Effector memory CD4-positive, alpha-beta T cell (primary cell): ENCODE measurements at places on chromosomes 5 and 9.

DNA sequence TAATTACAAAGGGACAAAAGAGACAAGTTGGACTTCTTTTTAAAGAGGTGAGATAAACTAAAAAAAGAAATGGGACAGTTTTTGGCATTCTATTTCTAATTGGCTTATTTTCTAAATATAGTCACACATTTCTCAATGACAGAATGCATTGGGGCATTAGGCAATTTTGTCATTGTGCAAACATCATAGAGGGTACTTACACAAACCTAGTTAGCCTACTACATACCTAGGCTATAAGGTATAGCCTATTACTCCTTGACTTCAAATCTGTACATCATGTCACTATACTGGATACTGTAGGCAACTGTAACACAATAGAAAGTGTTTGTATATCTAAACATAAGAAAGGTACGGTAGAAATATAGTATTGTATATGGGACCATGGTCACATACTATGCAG lies 56.1 kb downstream of the LSM11 start:
- H3K27me3 ChIP-seq = no peaks in the 10 kb centered on the region
- H3K36me3 ChIP-seq = peaks cover 19% of the 10 kb centered on the region
- H3K4me3 ChIP-seq = no peak overlapping the region
- H3K4me1 ChIP-seq = no peaks in the 10 kb centered on the region

DNA sequence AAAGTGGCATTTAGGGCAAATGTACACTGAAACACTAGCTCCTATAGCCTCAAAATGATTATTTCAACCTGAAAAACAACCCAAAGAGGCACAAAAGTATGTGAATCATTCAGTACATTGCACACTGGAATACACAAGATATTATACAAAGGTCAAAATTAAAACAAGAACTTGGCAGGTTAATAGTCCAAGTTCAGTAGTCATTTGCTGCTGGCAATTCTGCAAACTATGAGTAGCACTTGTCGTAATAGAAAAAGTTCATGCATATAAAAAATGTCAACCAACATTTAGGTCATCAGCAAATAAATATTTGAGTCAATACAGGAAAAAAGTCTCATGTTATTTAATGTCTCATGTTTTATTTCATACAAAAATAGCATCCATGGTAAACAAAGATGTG lies 98.7 kb downstream of the LPAR1 start:
- H3K36me3 ChIP-seq = no peaks in the 10 kb centered on the region
- no peaks in the 10 kb centered on the region for H3K4me1 ChIP-seq
- H3K27ac ChIP-seq = no peak overlapping the region

DNA sequence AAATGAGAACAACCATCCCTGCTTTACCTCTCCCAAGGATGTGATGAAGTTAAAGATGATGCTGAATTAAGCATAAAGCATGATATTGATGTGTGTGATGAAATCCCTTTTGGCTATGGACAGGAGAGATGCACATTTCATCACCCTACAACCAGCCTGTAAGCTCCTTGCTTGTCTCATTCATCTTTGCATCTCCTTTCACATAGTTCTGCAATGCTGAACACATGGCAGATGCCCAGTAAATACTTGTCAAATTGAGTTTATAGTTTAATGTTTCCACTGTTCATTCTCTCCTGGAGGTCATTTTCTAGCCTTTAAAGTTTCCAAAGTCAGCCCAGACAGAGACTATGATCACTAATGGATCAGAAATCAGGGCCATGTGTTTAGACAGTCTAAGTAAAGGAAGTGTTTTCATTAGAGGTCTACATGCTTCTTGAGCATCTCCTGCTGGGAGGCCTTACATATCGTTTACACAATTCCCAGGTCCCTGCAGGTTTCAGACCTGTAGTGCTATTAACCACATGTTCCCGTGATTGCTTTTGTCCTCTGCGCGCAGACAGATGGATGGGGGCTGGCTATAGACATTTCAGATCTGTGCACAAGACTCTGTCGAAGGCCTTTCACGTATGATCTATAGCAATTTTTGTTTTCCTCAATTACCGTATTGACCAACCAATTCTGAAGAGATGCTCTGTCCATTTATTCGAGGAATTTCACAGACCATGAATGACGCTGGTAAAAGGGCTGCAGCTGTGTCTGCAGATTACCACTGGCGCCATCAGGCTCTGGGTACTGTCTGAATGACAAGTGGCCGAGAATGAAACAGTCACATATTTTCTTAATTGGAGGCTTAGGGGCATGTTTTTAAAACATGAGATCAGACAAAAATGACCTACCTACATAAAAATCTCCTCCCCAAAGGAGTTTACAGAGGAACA lies 49.0 kb upstream of the CKMT2 start:
- H3K27ac ChIP-seq = no peak overlapping the region
- H3K4me1 ChIP-seq = no peaks in the 10 kb centered on the region
- H3K4me3 ChIP-seq = no peak overlapping the region
- peaks cover 36% of the 10 kb centered on the region for H3K36me3 ChIP-seq

GRCh38 chr5:143878430-143878829 lies 66.5 kb downstream of the HMHB1 start:
- no peak overlapping the region for H3K27ac ChIP-seq
- no peak overlapping the region for H3K4me3 ChIP-seq
- no peaks in the 10 kb centered on the region for H3K36me3 ChIP-seq
- no peak for DNase-seq
- no peaks in the 10 kb centered on the region for H3K27me3 ChIP-seq
